H9 (cell line): ENCODE measurements at places on chromosomes 13 and 19. TPM values are rescaled to one million over a fixed set of nuclear protein-coding genes. Genes with fewer than 3 reads are reported as not detected.
A peak's percentile ranks its signal among the peaks of the same experiment; 100 is the strongest.

DNA sequence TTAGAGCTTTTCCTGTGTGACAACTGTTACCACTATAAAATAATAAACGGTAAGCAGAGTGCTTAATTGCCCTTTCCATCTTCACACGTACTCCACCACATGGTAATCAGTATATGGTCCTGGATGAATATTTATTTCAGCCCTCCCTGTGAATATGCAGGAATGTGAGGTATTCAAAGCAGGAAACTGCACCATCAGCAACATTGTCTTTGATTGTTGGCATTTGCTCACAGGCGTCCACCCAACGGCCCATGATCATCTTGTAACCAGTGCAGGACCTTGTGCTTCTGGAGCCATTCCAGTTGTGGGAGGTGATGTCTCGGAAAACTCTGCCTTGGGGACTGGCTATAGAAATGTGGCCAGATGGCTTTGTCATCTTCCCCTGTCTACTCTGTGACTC is 132.6 kb downstream of the COG6 start:
- DNase-seq, result peak; percentile 39

GRCh38 chr13:106696140-106696539 is 128.2 kb upstream of the ARGLU1 start:
- no peak for DNase-seq

Gene PRR22
- total RNA-seq, result 7.1 and 8.1 TPM in 2 replicates

- DNase-seq, result no peak
Measured at GRCh38 chr13:31168736-31169135, 7.0 kb upstream of the HSPH1 start.

Gene ZNF99
- not detected in 2 replicates for total RNA-seq

GRCh38 chr13:26628706-26629105 is 71.2 kb downstream of the WASF3 start:
- peak; percentile 42 for DNase-seq

- no peak for DNase-seq
Measured at GRCh38 chr13:79360095-79360494, 46.0 kb downstream of the RBM26 start.
